Left kidney (tissue), 8 donors: ENCODE measurements at places on chromosomes 2 and 18.

DNA sequence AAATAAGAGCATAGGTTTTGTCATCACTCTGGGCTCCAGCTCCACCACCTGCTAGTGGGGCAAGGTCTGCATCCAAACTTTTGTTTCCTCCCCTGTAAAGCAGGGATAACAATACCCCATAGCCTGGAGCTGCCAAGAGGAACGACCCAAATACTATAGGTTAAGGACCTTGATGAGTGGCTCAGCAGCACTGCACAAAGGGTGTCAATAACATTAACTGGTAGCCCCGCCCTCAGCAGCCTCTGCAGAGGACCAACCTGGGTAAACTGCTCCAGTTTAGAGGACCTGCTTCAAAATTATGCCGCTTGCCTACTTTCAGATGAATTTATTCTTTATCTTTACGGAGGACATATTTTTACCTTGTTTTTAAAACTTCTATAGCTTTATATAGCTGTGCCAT is 65.8 kb upstream of the RIOK3 start:
- DNase-seq: no peak

GRCh38 chr2:58875436-58875835 is 634.3 kb upstream of the FANCL start:
- DNase-seq: no peak

GRCh38 chr18:59695551-59695950 is 1.7 kb downstream of the CCBE1 start:
- no peak for DNase-seq

- DNase-seq: no peak
Observed at GRCh38 chr2:191013682-191013931, 364 bp downstream of the STAT1 start.

- DNase-seq: no peak
Observed at GRCh38 chr2:74953796-74954499, 4.5 kb upstream of the POLE4 start.

- no peak for DNase-seq
Observed at GRCh38 chr18:47417807-47418206, 166.3 kb upstream of the SKOR2 start.

GRCh38 chr2:234951664-234952269 is at the start of gene SH3BP4:
SH3BP4 (plus strand) TSS chr2:234952017; CDS start chr2:235035003, 82,986 bp downstream.
- DNase-seq: peak; percentile 77

- DNase-seq: no peak
Observed at GRCh38 chr2:96830044-96830562, 13.7 kb downstream of the ANKRD23 start.

DNA sequence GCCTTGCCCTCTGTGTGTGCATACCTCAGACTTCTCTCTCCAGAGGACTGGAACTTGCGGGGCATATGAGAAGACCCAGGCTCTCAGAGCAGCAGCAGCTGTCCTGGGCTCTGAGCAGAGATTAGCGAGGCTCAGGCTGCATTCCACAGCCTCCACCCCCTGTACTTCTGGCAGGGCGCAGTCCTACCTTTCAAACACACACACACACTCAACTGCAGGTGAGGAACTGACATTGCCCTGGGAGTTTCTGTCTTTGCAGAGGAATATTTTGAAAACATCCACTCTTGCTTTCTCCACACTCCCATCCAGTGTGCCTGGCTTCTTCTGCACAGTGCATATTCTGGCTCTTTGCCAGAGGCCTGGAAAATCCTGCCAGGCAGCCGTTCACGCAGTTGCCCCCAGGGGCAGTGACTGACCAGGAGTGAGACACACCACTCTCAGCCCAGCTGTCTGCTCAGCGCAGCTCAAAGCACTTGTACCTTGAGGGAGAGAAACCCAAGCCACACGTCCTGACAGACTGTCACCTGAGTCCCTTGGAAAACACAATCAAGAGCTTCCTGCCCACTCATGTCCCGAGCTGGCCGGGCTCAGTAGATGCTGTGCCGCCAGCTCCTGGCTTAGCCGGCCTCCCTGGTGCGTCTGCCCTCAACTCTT is 460.8 kb downstream of the RNF144A start:
- peak; percentile 53 for DNase-seq

DNA sequence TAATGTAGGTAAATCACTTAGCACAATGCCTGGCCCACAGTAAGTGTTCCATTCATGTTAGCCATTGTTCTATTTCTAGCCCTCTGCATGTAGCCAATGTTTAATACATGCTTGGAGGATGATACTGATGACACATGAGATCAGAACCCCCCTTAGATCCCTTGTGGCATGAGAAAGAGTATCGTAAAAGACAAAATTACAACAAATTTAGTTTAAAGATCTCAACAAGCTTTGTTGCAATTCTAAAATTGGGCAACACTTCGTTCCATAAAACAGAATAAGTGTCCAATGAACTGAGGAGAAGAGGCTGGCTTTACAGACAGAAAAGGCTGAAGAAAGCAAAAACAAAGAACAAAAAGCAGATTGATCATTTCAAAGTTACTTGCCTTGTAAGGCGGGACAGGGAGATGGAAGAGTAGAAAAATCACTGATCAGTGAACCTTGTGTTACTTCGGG is 148.7 kb upstream of the SLC1A4 start:
- no peak for DNase-seq

GRCh38 chr2:63721082-63721424 is 120.6 kb upstream of the UGP2 start:
- DNase-seq: no peak

GRCh38 chr2:78887446-78887845 is 138.1 kb upstream of the REG3G start:
- no peak for DNase-seq

DNA sequence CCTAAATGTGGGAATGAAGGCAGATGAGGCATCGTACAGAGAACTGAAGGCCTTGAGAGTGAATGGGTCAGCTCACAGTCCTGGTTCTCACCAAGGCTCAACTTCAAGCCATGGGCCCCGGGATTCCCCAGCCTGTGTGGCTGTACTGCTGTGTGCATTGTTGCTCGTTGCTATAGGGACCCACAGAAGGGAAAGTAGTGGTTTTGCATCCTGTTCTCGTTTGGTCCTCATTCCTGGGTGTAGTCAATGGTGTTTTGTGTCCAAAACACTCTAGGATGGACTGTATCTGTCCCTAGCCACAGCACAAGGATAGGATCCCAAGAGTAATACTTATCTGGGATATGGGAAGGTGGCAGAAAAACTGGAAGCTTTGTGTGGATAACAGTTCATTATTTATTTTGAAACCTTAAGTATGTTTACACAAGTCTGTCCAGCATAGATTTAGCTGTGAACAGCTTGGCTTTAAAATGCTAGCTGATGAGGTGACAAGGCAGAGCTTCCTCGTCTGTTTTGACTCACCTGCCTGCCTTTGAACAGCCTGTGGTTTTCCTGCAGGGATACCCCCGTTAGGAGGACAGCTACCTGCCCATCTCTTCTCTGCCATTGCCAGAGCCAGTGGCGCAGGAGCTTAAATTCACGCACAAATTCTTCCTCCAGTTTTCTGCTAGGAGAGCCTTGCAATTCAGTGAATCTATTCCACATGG is 85.0 kb downstream of the WDSUB1 start:
- DNase-seq: no peak
